ENCODE measurements at places on chromosomes 5 and 9.

- DNase-seq = no peak
Measured at GRCh38 chr9:5622016-5622415, 6.9 kb upstream of the RIC1 start.

DNA sequence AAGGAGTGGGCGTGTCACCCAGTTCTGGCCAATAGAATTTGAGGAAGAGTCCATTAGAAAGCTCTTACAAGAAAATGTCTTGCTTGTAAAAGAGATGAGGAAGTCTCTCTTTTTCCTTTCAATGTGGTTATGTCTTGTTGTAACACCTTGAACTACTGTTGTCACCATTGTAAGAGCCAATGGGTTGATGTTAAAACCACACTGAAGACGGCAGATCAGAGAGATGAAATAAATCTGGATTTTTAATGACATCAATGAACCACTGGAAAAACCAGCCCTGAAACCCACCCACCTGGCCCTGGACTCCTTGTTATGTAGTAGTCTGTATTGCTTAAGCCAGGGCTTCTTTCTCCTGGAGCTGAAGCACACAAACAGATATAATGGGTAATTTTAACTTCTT lies 83.8 kb upstream of the ERCC6L2 start:
- no peak for DNase-seq

DNA sequence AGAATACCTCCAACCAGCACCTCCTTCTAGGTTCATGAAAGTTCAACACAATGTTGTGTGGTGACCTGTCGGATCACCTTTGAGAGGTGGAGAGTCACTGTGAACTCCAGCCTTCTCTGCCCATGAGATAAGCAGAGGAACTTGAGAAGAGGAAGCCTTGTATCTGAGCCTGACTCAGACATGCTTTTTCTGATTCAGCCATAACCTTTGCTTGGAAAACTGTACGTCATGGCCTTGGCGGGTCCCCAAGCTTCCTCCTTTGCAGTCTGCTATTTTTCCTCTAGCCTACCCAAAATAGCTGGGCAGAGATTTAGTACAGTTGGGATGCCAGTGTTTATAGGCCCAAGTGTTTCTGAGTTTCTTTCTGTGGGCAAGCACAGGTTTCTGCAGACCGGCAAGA lies 274.7 kb downstream of the CETN3 start:
- DNase-seq = no peak

GRCh38 chr5:142411656-142412425 lies 87.0 kb upstream of the SPRY4 start:
- DNase-seq = peak; percentile 14

DNA sequence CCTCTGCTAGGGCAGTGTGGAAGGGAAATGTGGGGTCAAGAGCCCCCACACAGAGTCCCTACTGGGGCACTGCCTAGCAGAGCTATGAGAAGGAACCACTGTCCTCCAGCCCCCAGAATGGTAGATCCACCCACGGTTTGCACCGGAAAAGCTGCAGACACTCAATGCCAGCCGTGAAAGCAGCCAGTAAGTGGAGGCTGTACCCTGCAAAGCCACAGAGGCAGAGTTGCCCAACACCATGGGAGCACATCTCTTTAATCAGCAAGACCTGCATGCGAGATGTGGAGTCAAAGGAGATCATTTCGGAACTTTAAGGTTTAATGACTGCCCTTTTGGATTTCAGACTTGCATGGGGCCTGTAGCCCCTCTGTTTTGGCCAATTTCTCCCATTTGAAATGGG lies 52.2 kb downstream of the GKAP1 start:
- no peak for DNase-seq

DNA sequence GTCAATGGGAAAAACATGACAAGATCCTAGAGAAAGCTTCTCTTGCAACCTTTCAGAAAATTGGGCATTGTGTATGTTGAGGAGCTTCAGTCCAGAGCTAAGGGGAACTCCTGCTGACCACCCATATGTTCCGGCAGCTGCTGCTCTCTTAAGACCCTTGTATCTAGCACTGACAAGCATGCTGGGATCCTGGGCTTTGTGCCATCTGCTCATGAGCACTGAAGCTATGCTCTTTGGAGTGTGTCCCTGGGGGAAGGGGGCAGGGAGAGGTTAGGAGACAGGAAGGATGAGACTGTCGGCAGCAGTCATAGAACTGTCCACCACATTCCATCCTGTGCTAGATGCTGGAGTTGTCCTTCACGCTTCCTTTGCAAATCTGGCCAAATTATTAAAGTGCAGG lies 109.3 kb downstream of the JAKMIP2 start:
- DNase-seq = peak; percentile 81

DNA sequence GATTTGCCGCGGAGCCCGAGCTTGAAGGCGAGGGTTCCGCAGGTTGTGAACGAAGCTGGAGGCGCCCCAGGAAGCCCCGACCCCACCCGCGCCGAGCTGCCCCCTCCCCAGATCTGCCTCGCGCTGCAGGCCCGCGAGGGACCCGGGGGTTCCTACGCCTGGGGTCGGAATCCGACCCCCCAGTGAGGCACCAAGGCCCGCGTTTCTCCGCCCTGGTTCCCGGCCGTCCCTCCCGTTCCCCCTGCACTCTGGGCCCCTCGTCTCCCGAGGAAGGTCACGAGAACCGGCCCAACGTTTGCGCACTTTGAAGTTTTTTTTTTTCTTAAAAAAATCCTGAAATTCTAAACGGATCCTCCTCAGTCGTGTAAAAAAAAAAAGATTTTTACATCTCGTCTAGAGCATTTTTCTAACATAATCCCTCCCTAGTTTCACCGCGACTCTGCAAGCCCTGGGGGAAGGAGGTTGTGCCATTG lies 880 bp upstream of the GFPT2 start:
- no peak for DNase-seq

- DNase-seq = no peak
Measured at GRCh38 chr5:16899171-16899570, 36.9 kb downstream of the MYO10 start.

DNA sequence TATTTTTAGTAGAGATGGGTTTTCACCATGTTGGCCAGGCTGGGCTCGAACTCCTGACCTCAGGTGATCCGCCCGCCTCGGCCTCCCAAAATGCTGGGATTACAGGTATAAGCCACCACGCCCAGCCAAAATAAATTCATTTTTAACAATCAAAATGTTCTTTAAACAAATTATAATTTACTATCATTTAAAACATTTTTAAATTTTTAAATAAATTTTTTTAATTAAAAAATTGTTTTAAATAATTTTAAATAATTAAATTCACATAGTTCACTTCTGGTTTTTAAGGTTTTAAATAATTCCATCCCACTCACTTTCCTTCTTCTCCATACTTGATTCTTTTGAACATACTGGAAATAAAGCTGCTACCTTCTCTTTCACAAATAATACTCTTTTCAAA lies 15.0 kb upstream of the TTC33 start:
- no peak for DNase-seq

GRCh38 chr9:126341902-126342301 lies 15.3 kb downstream of the MVB12B start:
- no peak for DNase-seq

- peak; percentile 83 for DNase-seq
Measured at GRCh38 chr9:109918339-109919163, 138.6 kb downstream of the PALM2AKAP2 start.

- DNase-seq = no peak
Measured at GRCh38 chr9:32393911-32394310, 9.5 kb downstream of the ACO1 start.

GRCh38 chr5:16051246-16051755 lies 128.3 kb downstream of the MARCHF11 start:
- DNase-seq = no peak

DNA sequence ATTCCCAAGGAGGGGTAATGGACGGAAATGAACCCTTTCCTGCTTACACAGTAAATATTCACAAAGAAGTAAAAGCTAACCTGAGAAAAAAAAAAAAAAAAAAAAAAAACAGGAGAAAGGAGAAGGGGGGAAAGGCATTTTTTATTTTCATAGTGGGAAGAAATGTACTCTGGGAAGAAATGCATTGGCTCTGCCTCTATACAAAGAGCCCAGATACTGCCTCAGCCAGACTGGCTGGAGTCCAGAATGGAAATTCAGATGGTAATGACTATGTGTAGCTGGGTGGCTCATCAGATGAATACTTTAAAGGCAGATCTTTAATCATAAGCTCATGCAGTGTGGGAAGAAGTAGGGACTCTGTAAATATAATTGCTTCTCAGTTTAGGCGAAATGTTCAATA lies 124.9 kb upstream of the ZNF608 start:
- peak; percentile 2 for DNase-seq

GRCh38 chr9:37988041-37988440 lies 81.0 kb downstream of the SHB start:
- peak; percentile 67 for DNase-seq

DNA sequence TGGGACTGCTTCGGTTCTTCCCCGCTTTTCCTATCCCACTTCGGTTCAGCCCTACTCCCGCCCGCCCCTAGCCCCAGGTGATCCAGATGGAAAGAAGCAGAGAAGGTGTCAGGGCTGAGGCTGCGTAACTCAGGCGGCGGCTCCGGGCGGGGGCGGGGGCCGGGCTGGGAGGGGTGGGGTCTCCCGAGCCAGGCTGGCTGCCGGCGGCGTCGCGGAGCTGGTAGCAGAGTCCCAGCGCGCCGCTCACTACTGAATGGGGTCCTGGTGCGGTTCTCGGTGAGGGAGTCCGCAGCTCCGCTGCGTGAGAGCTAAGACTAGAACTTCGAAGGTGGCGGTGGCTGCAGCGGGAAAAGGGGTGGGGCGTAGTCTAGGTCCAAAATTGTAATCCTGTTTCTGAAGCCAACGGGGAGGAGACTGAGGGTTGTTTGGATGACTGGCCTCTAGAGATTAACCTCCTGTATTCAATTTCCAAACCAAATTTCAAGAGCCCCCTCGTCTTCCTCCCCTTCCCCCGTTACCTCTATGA lies 1.4 kb downstream of the PRR16 start:
- DNase-seq = no peak

DNA sequence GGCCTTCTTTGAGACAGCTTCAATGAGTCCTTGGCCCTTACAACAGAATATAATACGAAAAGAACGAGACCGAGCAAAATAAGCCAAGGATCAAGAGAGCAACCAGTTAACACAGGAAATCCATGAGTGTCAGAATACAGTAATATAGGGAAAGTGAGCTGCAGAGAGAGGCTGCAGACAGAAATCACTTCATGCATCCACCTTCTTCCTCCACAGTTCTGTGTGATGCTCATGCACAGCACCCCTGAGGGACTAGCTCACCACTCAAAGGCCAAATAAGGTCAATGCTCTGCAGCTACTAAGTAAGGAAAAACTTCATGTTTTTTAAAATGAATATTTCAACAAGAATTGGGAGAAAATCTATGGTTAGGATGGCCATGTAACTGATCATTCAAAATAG lies 257.1 kb downstream of the MCTP1 start:
- DNase-seq = no peak

DNA sequence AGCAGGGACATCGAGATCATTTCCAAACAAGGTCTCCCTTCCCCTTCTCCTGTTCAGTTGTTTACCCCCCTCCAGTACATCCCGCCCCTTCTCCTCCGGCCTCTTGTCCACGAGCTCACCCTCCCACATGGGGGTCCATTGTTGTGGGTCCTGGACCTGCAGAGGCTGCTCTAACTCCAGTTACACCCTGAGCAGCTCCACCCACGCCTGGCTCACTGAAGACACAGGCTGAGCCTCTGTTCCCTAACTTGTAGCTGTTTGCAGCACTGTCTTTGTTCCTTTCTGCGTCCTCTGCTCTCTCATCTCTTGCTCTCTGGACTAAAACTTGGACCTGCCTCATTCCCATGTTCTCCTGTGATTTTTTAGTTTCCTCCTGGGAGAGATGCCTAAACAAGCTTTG lies 377.5 kb downstream of the MED10 start:
- no peak for DNase-seq

- peak; percentile 45 for DNase-seq
Measured at GRCh38 chr9:128882677-128883603, 1.0 kb downstream of the LRRC8A start.

DNA sequence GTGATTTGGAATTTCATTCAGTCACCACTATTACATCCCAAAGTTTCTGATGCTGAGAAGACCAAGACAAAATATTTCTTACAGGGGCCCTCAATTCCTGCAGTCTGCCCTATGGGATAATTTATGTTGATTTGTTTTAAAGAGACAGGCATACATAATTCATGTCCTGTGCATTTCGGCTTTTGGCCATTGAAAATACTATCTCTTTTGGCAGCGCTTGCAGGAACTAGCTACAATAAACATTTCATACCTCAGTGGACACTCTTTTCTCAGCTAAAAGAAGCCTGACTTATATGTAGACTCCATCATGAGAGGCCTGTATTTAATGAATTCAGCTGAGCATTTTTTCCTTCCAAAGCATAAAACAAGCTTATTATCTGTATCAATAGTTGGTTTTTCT lies 451.9 kb upstream of the C9orf72 start:
- DNase-seq = no peak

- DNase-seq = peak; percentile 48
Measured at GRCh38 chr9:13100914-13101572, 178.4 kb downstream of the MPDZ start.

- no peak for DNase-seq
Measured at GRCh38 chr5:176497852-176498251, 39.4 kb downstream of the RNF44 start.

- no peak for DNase-seq
Measured at GRCh38 chr9:125227761-125228160, 13.4 kb downstream of the HSPA5 start.

GRCh38 chr5:141958546-141959172 lies 657 bp upstream of the PCDH12 start:
- no peak for DNase-seq

DNA sequence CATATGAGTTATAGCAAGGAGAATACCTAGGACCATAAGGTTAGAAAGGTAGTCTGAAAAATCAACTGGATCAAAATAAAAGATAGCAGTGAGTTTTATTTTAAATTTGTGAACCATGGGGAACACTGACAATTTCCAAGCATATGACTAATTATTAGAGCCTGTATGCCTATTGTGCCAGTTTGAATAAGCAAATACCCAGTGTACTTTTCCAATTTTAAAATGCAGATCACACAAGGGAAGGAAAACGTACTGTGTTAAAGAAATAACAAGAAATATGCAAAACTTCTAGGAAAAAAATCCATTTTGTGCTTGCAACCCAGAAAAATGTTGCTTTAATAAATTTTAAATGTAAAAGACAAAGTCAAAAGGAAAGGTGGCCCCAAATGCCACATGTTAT lies 257.4 kb downstream of the BNC2 start:
- DNase-seq = no peak

GRCh38 chr9:28502741-28503140 lies 929.5 kb upstream of the C9orf72 start:
- no peak for DNase-seq

DNA sequence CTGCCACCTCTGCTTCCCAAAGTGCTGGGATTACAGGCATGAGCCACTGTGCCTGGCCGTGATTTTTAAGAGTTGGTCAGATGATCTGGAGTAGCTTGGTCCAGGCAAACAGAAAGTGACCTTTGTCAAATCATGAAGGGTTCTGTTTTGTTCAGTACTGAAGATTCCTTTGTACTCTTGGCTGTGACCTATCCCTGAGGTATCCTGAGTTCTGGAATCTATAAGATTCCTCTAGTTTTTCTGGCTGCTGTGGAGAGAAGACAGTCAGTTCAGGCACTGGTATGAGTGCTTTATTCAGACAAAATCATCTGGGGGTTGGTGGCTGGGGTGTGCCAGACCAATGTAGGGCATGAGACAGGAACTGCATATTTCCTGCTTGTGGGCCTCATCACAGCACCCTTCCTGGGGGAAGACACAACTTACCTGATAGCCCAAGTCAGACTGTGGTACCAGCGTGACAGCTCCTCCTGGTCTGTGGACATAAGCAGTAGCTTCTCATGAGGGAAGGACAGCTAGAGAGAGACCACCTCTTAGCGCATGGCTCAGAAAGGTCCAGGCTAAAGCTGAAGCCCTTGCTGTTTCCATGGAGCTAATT lies 3.1 kb downstream of the ARHGEF39 start:
- DNase-seq = no peak
